ENCODE measurements at places on chromosomes 7 and 10. TPM values are rescaled to one million over a fixed set of nuclear protein-coding genes. Genes with fewer than 3 reads are reported as not detected.

Gene FRMPD2
- total RNA-seq = not detected

Gene MYOZ1
- total RNA-seq = not detected

Gene SBDS
- 42.6 TPM for total RNA-seq

Gene RPEL1
- not detected for total RNA-seq

Gene RTKN2
- 0.53 TPM for total RNA-seq

Gene COBL
- total RNA-seq = not detected

Gene SLC37A3
- 20.1 TPM for total RNA-seq

Gene IKZF1
- total RNA-seq = 261 TPM

Gene CYP3A7
- total RNA-seq = not detected

Gene CNTNAP2
- total RNA-seq = 7.4 TPM

Gene TACR2
- total RNA-seq = not detected

Gene ZNF727
- 0.83 TPM for total RNA-seq

Gene SAMD8
- 35.7 TPM for total RNA-seq

Gene EVX1
- not detected for total RNA-seq

Gene AMPH
- not detected for total RNA-seq

Gene PAPOLB
- 0.07 TPM for total RNA-seq

Measured in B cell (primary cell).